SW 1271 (cell line): ENCODE measurements at places on chromosomes 7 and 10.

DNA sequence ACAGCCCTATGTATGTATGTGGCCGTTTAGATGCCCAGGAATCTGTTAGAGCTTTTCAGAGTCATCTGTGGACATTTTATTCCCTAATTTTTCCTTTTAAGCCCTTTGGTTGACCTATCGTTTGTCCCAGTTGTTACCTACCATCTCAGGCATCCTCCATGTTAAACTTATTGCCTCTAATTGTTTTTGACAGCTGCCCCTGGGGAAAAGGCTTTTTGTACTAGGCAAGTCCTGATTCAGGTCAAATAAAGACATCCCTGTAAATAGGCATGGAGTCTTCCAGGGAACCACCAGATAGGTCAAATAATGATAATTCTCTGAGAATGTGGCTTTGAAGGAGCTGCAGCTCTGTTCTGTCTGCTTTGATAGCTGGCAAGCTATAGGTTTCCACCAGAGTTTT is 87.7 kb upstream of the CYP26C1 start:
- no peak for DNase-seq

DNA sequence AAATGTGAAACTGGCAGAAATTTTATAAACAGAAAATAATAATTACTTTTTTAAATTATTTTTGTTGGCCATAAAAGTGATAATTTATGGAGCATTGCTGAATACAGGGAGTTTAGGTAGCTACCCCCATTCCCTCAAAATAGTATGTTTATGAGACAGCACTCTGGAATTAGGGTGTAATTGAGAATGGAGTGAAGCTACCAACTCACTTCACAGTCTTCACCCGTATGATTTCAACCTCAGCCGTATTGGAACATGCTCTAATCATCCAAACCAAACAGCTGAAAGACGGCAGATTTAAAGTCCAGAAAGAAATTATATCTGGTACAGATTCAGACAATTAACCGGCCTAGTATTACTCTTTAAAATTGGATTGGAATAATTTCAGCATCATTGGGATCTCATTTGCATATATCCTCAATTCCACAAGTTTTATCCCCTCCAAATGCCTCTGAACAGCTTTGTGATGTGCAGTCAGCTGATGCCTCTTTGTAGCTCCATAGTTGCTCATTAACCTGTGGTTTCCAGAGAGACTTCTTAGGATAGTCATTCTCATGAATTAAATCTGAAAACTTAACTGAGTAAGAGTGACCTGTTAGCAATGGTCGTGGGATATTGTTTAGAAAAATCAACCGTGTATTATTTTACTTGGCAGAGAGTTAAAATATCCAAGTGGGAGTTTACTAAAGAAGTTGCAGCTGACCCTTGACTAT is 59.1 kb upstream of the GJD4 start:
- no peak for DNase-seq

DNA sequence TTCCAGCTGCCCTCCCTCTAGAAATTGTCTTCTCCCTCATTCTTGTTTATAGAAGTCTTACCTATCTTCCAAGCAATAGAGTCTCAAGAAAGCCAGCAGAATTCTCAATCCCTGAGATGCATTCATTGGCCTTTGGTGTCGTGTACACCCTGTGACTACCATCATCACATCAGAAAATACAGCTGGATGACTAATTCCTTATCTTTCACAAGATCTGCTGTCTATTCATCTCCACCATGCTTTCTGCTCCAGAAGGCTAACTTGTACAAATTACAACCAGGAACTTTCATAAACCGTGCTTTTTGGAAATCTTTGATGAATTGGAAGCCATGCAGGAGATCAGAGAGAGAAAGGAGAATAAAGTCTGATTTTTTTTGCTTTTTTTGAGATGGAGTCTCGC is 1062.9 kb upstream of the GHITM start:
- no peak for DNase-seq

DNA sequence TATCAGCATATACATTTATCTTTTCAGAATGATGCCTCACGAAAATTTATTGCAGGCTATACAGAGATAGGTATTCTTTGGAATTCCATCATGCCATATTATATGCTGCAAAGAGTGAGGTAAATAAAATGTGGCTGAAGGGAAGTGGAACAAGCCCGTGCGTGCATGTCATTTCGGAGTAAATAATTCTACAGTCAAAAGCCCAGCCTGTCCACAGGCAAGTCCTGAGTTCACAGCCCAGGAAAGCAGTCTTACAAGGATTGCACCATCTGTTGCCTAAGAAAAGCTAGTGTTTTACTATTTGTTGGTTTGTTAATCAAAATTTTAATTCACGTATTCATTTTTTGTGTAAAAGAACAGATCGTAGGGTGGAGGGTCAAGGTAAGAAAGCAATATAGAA is 292.4 kb upstream of the AKR1E2 start:
- no peak for DNase-seq

- DNase-seq: no peak
Observed at GRCh38 chr7:131600085-131600881, 43.9 kb upstream of the PODXL start.

GRCh38 chr10:4902571-4903011 is 60.6 kb upstream of the AKR1C1 start:
- DNase-seq: no peak

GRCh38 chr10:49414496-49414895 is 18.6 kb upstream of the DRGX start:
- DNase-seq: no peak

DNA sequence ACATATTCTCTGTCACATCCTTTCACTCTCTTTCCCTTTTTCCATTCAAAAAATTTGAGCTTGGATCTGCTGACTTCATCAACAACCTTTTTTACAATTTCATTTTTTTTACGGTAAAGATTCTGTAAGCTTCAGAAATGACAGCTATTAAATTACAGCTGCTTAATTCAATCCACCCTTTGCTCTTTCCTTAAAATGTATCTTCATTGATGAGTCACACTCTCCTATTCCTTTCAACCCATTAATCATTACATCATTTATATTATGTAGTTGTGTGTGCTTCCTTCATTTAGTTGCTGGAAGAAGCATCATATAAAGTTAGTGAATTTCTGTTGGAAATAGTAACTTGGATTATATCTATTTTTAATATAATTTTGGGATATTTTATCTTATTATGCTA is 67.1 kb upstream of the MAGI2 start:
- no peak for DNase-seq

GRCh38 chr7:81638198-81638597 is 131.6 kb downstream of the HGF start:
- no peak for DNase-seq

DNA sequence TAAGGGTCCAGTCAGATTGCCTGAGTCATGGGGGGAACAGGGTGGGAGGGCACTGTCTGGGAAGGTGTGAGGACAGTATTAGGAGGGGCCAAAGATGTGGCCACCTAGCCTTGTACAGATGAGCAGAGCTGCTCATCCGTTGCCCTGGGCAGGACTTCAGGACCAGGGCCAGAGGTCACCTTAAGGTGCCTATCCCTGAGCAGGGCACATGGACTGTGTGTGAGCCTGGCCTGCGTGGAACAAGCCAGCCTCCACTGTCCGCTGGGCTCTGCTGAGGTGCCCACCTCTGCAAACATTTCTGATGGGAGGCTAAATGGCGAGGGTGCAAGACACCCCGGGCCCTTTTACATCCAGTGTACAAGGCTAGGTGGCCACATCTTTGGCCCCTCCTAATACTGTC is 3.4 kb upstream of the OPN1SW start:
- no peak for DNase-seq

DNA sequence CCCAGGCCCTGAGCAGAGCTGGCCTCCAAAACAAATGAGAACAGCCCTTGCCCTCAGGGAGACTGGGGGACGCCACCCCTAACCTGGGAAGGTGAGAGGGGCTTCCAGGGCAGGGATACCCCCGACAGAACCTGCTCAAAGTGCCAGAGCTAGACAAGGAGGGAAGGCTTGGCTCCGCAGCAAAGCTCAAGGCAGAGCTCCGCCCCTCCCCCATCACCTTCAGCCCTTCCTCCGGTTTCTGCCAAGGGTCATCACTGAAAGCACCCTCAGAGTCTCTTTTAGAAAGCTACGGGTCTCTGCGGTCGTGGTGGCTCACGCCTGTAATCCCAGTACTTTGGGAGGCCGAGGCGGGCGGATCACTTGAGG is 73.4 kb upstream of the CUX1 start:
- no peak for DNase-seq

DNA sequence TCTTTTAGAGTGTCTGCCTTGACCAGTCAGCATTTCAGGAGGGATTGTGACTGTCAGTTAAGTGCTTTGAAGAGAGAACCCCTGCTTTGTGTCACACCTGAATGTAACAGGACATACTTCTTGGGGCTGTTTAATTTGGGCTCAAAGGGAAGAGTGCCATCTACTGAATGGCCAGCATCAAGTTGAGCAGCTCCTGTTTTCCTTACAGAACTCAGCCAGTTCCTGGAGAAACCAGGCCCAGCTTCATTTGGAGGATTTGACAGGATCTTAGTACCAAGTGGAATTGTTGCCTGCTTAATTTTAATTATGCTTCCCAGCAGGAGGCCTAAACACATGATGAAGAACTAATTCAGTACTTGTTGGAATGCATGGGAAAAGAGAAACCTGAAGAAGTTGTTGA is 8.3 kb downstream of the ADD3 start:
- DNase-seq: no peak

DNA sequence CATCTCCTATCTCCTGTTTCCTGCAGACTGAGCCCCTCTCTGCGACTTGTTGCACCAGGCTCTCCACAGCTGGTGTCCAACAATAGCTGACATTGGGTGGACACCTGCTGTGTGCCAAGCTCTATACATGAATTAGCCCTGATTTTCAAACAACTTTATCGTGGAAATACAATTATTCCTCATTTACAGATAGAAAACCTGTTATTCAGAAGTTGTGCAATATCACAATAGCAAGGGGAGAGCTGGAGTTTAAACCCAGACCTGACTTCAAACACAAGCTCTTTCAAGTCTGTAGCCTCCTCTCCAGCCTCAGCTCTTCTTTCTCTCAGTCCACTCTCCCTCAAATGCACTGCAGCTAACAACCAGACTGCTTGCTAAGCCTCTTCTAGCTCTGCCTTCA is 168.8 kb downstream of the HECW1 start:
- no peak for DNase-seq

GRCh38 chr7:48398191-48398590 is 226.9 kb downstream of the ABCA13 start:
- DNase-seq: no peak

DNA sequence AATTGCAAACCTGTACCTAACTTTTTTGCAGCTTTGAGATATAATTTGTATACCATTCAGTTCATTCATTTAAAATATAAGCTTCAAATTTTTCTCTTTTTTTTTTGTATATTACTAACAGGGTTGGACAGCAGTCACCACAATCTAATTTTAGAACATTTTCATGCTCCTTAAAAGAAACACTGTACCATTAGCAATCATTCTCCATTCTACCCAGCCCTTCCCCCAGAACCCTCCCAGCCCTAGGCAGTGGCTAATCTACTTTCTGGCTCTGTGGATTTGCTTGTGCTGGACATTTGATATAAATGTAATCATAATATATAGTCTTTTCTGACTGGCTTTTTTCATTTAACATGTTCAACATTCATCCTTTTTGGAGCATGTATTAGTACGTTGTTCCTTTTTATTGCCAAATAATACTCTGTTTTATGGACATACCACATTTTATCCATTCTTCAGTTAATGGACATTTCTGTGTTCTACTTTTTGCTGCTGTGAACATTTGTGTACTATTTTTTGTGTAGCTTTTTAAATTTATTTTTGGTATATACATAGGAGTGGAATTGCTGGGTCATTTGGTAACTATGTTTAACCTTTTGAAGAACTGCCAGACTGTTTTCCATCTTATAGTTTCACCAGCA is 40.9 kb upstream of the ST7 start:
- DNase-seq: no peak

- DNase-seq: no peak
Observed at GRCh38 chr10:67110286-67110685, 184.4 kb downstream of the LRRTM3 start.

DNA sequence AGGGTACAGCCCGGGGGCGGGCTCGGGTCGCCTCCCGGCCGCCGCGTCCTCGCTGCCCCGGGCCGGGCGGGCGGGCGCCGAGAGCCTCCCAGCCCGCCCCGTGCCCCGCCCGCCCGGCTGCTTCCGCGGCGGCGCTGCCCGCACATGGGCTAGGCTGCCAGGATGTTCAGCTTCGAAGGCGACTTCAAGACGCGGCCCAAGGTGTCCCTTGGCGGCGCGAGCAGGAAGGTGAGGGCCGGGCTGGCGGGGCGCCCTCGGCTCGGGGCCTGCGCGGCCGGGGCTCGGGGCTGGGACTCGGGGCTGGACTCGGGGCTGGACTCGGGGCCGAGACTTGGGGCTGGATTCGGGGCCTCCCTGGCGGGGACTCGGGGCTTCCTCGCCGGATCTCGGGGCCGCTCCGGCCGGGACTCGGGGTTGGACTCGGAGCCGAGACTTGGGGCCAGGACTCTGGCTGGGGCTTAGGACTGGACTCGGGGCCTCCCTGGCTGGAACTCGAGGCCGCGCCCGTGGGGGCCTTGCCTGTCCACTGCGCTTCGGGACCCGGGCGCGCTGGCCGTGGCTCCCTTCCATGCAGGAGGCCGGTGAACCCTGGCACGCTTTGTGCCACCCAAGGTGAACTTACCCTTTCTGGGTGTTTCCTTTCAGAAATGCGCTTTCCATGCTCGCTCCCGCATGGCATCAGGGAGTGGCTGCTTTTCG is 534 bp downstream of the UBE3C start:
- DNase-seq: no peak

- no peak for DNase-seq
Observed at GRCh38 chr10:102007796-102008195, 48.2 kb downstream of the ARMH3 start.

DNA sequence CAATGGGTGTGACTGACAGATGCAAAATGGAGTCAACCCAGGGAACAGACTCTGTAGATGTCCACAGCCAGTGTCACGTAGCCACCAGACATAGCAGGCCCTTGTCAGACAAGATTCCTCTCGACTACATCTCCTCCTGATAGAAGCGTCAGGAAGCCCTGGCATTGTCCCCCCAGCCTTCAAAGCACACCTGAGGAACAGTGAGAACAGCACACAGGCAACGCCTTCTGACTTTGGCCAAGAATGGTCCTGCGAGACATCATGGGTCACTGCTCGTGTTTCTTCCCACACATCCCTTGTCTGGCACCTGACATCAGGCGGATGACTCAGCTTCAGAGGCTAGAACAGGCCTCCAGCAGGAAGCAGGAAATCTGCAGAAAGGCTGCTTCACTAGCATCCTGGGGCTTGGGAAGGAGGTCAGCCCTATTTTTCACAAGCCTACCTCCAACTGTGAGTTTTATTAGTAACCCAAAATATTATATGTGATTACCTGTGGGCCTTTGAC is 52.8 kb upstream of the GPR26 start:
- no peak for DNase-seq
